ENCODE measurements at places on chromosomes 5 and 9. TPM values are rescaled to one million over a fixed set of nuclear protein-coding genes. Genes with fewer than 3 reads are reported as not detected.

DNA sequence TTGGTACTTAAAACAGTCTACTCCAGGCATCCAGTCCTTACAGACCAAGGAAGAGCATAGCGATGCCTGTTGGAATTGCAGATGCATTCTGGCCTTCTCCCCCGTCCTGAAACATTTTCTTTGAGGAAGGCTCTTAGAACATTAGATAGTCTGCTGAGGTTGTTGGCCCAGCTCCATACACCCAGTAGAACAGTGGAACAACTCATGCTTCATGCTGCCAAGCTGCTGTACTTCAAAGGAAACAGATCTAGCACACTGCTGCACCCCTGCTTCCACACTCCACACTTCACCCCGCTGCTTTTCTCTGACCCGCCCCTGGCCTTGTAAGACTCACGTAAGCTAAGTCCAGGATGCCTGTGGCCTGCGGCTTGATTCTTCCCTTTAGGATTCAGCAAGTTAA lies 33.4 kb upstream of the NCS1 start:
- peak; percentile 96 for DNase-seq

GRCh38 chr5:40634154-40634553 lies 45.6 kb upstream of the PTGER4 start:
- no peak for DNase-seq

DNA sequence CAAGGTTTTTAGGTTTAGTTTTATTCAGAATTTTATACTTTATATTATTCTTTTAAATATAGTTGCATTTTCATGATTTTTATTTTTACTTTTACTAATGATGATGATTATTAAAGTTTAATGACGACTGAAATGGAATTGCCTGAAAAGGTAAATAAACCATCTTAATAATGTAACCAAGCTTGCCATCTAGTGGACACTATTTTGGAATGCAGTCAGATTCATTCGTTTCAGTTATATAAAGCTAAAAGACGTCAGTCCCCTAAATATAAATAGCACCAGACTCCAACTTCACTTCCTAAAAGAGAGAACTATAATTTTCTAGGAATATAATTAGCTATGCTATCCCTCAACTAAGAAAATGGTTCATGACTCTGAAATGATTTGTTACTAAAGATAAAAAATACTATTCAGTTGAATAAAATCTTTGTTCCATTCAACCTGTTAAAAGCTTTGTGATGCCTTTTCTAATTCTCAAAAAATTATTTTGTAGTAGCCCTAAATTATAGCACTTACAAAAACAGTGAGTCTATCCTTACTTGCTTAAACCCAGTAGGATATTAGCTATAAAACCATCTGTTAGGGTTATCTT lies 19.9 kb downstream of the ABITRAM start:
- peak; percentile 75 for DNase-seq

- peak; percentile 9 for DNase-seq
Measured at GRCh38 chr5:73485715-73486114, 12.5 kb upstream of the BTF3 start.

Gene RANBP17
- polyA plus RNA-seq, result 3.1 TPM

DNA sequence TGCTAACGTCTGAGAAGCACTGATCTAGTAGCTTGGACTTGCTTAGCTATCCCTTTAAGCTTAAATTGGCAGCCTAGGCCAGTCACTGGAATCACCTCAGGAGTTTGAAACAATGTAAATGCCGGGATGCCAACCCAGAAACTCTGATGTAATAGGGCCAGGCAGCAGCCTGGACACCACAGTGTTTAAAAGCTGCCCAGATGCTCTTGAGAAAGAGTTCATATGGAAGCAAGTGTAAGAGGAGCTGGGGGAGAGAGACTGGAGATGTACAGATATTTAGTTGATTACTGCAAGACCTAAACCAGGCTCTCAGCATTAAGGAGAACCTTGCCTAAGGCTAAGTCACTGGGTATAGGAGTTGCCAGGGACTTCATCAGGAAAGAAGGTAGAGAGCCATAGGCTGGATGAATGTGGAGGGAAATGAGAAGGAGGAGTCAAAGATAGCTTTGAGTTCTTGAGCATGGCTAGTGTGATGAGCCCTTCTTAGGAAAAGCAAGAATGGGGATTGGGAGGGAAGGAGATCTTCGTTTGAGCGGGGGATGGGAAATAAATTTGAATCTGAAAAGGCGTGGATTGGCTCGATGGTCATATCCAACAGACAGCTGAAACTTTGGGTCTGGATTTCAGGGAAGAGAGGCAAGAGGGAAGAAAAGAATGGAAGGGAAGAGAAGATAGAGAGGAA lies 392.9 kb upstream of the WWC1 start:
- DNase-seq, result no peak

DNA sequence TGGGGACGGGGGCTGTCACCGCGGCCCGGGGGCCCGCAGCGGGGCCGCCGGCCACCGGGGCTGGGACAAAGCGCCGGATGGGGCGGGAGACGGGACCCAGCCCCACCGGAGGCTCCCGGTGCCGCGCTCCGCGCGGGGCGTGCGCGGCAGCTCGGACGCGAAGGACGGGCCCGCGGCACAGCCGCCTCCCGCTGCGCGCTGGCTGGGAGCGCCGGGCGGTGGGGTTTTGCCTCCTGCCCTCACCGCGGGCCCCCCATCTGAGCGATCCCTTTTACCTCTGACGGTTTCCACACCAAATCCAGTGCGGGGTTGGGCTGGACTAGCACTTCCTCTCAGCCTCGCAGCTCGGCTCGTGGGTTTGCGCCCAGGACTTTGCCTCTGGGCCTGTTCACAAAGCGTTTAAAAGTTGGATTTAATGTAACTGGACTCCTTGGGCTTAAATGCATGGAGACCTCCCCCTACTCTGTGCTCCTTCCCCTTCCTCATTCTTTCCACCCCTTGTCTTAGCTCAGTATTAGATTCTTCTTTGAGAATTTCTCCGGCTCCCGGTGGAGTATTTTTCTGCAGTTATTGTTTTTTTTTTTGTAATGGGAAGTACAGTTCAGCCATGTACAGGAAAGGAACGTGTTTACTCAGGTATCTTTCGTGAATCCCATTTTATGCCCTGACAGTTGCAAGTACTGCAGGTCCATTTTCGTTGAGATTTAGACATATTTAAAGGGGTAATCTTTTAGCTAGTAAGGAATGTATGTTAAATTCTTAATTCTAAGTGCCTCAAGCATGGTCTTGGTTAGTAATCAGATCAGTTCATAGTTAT lies 691 bp downstream of the FCHO2 start:
- DNase-seq, result peak; percentile 73

Gene DMRT2
- not detected for polyA plus RNA-seq

- peak; percentile 72 for DNase-seq
Measured at GRCh38 chr5:100464418-100464817, 70.8 kb upstream of the FAM174A start.

Gene NKD2
- not detected for polyA plus RNA-seq

Gene IPO11
- 19.9 TPM for polyA plus RNA-seq

GRCh38 chr9:136345281-136346156 lies 18.0 kb downstream of the DNLZ start:
- peak; percentile 50 for DNase-seq

DNA sequence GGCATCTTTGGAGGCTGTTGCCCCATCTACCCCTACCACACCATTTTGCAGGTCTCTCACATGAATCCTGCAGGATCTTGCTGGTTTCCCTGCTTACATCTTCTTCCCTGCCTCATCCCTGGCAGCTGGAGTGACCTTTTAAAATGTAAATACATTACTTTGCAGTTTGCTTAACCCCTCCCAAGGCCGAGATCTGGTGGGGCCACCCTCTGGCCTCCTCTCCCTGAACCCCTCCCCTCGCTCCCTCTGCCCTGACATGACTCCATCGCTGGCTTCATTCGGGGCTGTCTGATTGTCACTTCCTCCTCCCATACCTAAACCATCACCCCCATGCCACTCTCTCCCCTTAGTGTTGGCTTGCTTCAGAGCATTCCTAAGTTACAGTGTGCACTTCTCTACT lies 12.6 kb upstream of the PALM2AKAP2 start:
- no peak for DNase-seq
